OCI-M1 (cell line): ENCODE measurements at places on chromosomes 1 and 21.

- no peak for DNase-seq
These were observed 121.1 kb downstream of the SIK1 start for GRCh38 chr21:43305811-43306311.

DNA sequence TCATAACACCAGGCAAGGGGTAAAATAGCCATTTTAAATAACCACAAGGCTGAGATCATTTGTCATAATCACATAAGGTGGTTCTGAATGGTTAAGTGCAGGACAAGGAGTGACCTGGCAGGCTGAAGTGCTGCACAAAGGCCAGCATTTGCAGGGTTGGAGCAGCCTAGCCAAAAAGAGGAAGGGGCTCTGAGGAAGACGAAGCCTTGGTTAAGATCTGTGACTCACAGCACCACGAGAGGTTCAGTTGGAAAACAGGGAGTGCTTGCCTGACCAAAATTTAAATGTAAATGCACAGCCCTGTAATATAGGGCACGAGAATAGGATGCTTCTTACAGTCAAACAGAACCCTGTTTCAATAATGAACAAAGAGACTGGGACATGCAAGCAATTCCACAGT is 12.1 kb downstream of the ATP5PF start:
- DNase-seq = peak; percentile 38

DNA sequence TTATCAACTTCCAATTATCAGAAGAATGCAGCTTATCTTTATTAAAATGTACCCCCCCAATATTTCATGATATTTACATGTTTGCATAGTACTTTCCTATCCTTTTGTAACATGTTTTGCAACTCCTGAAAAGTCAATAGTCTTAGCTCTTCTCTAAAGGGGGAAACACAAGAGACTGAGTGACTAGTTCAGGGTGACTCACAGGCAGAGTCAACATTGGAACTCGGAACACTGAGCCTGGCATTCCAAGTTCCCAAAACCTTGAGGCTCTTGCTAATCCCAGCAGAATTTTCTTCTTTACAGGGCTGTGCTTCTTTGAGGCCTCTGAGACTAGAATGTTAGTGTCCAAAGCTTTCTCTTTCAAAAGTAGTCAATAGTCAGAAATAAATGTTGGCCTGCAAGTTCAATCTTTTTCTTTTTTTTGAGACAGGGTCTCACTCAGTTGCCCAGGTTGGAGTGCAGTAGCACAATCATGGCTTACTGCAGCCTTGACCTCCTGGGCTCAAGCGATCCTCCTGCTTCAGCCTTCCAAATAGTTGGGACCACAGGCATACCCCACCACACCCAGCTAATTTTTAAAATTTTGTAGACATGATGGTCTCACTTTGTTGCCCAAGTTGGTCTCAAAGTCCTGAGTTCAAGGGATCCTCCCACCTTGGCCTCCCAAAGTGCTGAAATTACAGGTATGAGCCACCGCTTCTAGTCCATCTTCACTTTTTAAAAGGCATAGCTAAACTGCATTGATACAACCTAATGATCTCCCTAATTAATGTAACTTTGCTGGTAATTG is 37.5 kb downstream of the ZNF281 start:
- no peak for DNase-seq

DNA sequence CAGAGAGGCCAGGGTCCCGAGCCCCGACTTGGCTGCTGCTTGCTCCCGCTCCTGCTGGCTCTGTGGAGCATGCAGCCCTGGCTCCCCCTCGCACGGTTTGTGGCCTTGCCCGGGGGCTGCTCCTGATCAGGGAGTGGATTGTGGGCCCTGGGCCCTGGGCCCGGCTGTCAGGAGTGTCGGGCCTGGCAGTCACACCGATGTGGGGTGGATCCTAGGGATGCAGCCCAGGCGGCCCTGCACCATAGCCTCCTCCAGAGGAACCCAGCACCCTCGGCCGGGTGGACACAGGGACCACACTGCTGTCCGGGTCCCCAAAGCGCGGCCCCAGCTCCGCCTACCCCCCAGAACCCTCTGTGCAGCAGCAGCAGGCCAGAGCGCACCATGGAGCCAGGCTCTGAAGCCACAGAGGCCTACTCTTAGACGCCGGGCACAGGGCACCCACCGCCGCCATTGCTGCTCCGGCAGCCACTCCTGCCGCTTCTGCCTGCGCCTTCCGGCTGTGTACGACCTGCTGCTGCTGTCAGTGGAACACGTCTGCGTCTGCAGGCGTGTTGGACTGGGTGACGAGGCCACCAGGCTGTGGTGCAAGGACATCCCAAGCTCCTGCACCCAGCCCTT is 9.4 kb downstream of the SLX9 start:
- no peak for DNase-seq

DNA sequence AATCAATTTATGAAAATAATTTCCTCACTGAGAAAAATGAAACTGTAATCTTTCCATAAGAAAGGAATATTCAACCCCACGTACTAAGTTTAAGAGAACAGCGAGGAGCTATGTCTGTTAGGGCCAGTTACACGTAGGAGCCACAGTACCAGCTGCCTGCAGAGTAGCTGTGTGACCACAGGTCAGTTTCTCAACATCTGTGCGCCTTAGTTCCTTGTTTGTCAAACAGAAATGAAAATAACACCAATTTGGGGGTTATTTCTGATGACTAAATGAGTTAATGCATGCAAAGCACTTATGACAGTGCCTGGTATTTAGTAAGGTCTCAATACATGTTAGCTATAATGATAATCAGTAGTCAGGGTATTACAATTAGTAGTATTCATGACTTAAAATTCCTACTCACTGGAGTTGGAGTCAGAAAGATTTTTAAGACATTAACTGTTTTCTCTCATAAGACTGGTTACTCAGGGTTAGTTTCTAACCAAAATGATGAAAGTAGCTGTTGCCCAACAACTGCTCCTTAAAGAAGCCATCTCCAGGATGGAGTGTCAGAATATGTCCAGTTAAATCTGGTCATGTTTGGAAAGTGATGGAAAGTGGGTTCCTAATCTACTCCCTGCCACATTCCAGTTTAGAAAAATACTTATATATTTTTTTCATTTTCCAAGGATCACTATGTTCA is 85.8 kb upstream of the ZNF648 start:
- DNase-seq = peak; percentile 30

DNA sequence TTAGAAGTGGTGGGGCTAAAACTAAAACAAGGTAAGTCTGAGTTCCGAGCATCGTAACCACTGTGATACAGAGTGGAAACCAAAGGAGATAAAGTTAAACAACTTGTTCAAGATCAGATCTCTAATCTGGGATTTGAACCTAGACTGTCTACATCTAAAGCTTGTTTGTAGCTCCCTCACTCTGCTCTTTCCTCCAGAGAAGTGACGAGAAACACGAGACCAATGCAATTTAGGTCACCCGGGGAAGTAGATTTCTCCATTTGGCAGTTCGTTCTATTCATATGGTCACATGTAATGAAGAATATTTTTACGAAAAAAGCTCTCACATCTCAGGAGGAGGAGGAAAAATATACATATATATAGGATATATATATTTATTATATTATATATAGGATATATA is 1.8 kb downstream of the ADORA3 start:
- DNase-seq = no peak

GRCh38 chr1:116553386-116554115 is 17.3 kb downstream of the CD58 start:
- DNase-seq = no peak

GRCh38 chr1:62307895-62308492 is 11.2 kb downstream of the KANK4 start:
- no peak for DNase-seq

DNA sequence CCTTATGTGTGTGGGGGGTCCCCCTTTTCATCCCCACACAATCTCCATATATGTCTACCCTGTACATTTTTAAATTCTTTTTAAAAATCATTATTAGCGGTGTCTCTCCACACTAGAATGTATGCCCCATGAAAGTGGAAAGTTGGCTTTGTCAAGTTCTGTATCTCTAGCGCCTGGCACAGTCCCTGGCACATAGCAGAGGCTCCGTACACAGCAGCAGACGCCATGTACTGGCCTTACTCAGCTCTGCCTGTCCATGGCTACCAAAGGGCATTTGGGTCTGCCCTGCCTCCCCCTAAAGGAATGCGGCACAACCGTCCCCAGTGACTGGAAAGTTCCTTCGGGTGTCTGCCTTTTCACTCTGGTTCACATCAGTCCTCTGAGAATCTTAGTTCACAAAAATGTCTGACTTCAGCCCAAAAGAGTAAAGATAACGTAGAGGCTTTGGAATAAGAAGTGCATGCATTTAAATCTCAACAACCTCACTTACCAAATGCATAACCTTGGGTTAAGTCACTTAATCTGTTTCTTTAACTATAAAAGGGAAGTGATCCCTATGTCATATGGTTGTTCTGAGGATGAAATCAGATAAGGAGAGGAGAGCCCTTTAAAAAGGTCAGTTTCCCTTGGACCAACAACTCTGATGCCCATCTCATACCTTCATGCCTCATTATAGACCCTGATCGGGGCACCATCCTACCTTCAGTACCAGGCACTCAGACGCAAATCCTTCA is 61.1 kb downstream of the CD46 start:
- DNase-seq = no peak

- peak; percentile 39 for DNase-seq
These were observed 76.3 kb downstream of the NEK7 start for GRCh38 chr1:198232940-198233675.

DNA sequence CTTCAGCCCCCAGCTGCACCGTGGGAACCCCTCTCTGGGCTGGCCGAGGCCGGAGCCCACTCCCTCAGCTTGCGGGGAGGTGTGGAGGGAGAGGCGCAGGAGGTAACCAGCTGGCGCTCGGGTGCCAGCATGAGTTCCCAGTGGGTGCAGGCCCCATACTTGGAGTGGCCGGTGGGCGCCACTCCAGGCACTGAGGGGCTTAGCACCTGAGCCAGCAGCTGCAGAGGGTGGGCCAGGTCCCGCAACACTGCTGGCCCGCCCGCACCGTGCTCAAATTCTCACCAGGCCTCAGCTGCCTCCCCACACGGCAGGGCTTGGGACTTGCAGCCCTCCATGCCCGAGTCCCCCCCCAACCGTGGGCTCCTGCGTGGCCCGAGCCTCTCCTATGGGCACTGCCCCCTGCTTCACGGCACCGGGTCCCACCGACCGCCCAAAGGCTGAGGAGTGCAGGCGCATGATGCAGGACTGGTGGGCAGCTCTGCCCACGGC is 47.2 kb downstream of the LRRC53 start:
- no peak for DNase-seq

- DNase-seq = no peak
These were observed 34.2 kb downstream of the SYF2 start for GRCh38 chr1:25197982-25198662.

GRCh38 chr1:162144853-162145252 is 75.4 kb downstream of the NOS1AP start:
- DNase-seq = no peak

DNA sequence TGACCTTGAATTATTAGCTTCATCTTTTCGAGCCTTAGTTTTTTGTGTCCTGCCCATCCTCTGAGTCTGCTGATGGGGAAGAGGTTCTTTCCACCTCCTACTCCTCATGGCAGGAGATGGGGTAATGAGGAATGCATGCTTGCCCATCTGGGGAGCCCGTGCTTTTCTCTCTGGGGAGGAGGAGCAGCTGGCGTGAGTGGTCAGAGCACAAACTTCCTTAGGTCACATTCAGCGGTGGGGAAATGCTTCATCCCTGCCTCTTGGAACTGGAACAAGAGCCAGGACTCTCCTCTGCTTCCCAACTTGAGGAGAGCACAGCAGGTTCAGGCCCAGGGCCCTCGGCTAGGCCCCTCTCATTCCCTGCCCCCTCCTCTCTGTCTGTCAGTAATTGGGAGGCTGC is 155.0 kb downstream of the PCNX2 start:
- DNase-seq = no peak

DNA sequence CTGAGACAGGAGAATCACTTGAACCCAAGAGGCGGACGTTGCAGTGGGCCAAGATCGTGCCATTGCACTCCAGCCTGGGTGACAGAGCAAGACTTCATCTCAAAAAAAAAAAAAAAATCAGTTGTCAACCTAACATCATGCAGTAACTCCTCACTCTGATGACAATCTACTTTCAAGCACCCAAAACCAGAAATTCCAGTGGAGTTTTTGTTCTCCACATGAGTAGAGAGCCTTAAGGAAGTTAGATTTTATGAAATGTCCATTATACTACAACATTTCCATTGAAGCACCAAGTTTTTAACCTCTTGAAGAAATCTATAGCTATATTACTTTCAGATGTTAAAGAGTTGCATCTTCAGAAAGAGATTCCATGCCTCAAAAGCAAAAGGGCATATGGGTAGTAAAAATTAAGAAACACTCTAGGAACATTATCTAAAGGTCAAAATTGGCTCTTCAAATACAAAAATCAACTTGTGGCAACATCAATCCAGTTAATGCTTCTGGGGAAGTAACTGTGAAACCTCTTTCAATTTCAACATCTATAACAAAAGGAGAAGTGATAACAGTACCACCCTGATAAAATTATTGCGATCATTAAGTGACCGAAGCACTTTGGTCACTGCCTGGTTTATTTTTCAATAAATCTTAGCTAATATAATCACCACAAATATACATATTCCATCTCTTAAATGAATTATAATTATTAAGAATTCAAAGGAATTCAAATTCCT is 7.7 kb downstream of the LPGAT1 start:
- no peak for DNase-seq

GRCh38 chr1:94022471-94023189 is 98.3 kb downstream of the ABCA4 start:
- DNase-seq = no peak

DNA sequence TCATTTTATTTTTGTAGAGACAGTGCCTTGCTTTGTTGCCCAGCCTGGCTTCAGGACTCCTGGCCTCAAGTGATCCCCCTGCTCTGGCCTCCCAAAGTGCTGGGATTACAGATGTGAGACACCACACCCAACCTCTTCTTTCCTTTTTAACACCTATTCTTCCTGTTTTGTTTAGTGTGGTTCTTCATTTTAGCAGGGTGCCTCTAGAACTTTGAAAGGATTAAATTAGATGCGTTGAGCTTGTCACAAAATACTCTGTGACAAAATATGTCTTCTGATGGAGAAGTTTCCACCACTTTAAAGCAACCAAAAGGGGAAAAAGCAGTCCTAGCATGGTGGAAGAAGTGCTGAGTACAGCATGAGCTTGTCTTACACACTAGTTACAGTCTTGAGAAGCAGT is 42.0 kb downstream of the CDC14A start:
- DNase-seq = no peak

- DNase-seq = no peak
These were observed 6.2 kb downstream of the SH2D5 start for GRCh38 chr1:20726118-20726911.

DNA sequence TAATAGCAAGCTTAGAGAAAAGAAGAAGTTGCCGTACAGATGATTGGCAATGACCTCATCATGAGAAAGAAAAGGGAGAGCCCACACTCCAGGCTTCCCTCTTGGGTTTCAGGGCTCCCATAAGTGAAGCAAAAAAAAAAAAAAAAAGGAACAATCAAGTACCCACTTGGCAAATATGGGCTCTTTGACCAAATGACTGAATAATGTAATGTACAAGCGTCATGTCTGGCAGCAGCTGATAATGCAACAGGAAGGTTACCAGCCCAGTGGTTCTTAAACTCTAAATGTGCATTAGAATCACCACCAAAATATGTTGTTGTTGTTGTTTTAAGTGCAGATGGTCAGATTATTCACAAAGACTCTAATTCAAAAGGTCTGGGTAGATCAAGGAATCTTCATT is 13.5 kb downstream of the TNFSF4 start:
- DNase-seq = peak; percentile 54

GRCh38 chr1:246768403-246769020 is 44.3 kb downstream of the SCCPDH start:
- no peak for DNase-seq

GRCh38 chr1:7070389-7071029 is 285.3 kb downstream of the CAMTA1 start:
- DNase-seq = peak; percentile 65

- DNase-seq = no peak
These were observed 88.6 kb upstream of the SPATA6 start for GRCh38 chr1:48560577-48560976.
